Stimulated activated naive B cell treated with anti-CD40 and anti-IgM and Interleukin-4, amounts not matched to agents 10 μg/mL and 1 μg/mL and 100 μg/mL, for 72 hours (primary cell): ENCODE measurements at places on chromosomes 1 and 21.

DNA sequence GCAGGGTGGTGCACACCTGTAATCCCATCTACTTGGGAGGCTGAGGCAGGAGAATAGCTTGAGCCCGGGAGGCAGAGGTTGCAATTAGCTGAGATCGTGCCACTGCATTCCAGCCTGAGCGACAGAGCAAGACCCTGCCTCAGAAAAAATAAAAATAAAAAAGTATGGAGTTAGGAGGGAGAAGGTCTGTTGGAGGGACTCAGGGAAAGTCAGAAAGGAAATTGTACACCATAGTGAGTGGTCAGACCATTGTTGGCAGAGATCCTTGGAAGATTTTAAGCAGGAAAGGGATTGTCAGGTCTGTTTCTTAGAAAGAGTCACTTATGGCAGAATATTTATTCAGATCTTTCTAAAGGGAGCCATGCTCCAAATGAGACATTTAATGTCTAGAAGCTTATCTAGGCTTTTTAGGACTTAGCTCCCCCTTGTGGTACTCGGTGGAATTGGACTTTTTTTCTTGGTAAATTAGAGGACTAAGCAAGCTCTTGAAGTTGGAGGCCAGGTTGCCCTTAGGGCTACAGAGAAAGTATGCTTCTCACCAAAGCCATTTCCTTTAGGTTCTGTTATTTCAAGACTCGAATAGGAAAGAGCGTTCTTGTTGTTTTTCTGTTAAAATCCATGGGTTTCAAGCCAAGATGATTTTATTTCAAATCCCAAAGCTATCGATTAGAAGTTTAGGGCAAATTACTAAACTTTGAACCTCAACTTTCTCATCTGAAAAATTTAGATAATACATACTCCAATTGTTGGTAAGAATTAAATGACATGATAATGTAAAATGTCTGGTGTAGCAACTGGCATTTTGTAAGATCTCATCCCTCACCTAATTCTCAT is 16.5 kb downstream of the MIA3 start:
- DNase-seq = peak; percentile 56
- H3K4me3 ChIP-seq = no peak overlapping the region
- no peaks in the 10 kb centered on the region for H3K27me3 ChIP-seq
- H3K36me3 ChIP-seq = peaks cover 30% of the 10 kb centered on the region
- H3K4me1 ChIP-seq = peaks cover 16% of the 10 kb centered on the region
- no peak overlapping the region for H3K27ac ChIP-seq

DNA sequence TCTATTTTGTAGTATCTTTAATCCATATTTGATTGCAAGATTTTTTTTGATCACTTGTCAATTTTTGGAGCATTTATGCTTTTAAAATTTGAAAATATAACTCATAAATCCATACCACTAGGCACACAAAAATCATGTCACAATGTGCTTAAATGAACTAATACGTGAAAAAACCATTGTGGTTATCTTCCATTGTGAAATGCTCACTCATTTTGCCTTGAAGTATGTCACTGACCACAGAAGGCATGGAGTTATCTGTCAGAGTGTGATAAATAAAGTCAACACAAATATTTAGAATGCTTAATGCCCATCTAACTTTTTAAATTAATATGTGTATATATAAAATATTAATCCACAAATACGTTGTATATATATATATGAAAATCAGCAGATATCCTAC is 347.2 kb downstream of the PTPRC start:
- no peak overlapping the region for H3K4me3 ChIP-seq
- peaks cover 4% of the 10 kb centered on the region for H3K4me1 ChIP-seq
- H3K27ac ChIP-seq = no peak overlapping the region
- no peaks in the 10 kb centered on the region for H3K27me3 ChIP-seq

GRCh38 chr1:220290140-220290761 is 18.0 kb upstream of the RAB3GAP2 start:
- no peak for DNase-seq
- H3K4me1 ChIP-seq = no peaks in the 10 kb centered on the region
- H3K27me3 ChIP-seq = peaks cover 18% of the 10 kb centered on the region
- no peak overlapping the region for H3K4me3 ChIP-seq
- H3K27ac ChIP-seq = no peak overlapping the region

GRCh38 chr1:162265983-162266382 is 110.7 kb downstream of the SPATA46 start:
- H3K4me3 ChIP-seq = no peak overlapping the region
- H3K27me3 ChIP-seq = no peaks in the 10 kb centered on the region
- H3K36me3 ChIP-seq = no peaks in the 10 kb centered on the region
- DNase-seq = no peak

- H3K27me3 ChIP-seq = peaks cover 6% of the 10 kb centered on the region
- no peak for DNase-seq
- H3K36me3 ChIP-seq = no peaks in the 10 kb centered on the region
- no peak overlapping the region for H3K27ac ChIP-seq
- no peaks in the 10 kb centered on the region for H3K4me1 ChIP-seq
- H3K4me3 ChIP-seq = no peak overlapping the region
Measured at GRCh38 chr1:199914546-199914945, 113.0 kb upstream of the NR5A2 start.
